ENCODE measurements at places on chromosomes 11 and 22. TPM values are rescaled to one million over a fixed set of nuclear protein-coding genes. Genes with fewer than 3 reads are reported as not detected.

Gene C11orf65
- total RNA-seq, result 2.1 TPM

Gene HPX
- 1.00 TPM for total RNA-seq

Gene OR51E2
- not detected for total RNA-seq

Gene ZNF214
- total RNA-seq, result 2.1 TPM

Gene GRAMD1B
- under 0.01 TPM for total RNA-seq

Gene BTG4
- total RNA-seq, result 0.43 TPM

Gene KDELR3
- total RNA-seq, result 4.0 TPM

All from nasal cavity respiratory epithelium epithelial cell of viscerocranial mucosa (primary cell).